ENCODE measurements at places on chromosomes 1 and 21.

DNA sequence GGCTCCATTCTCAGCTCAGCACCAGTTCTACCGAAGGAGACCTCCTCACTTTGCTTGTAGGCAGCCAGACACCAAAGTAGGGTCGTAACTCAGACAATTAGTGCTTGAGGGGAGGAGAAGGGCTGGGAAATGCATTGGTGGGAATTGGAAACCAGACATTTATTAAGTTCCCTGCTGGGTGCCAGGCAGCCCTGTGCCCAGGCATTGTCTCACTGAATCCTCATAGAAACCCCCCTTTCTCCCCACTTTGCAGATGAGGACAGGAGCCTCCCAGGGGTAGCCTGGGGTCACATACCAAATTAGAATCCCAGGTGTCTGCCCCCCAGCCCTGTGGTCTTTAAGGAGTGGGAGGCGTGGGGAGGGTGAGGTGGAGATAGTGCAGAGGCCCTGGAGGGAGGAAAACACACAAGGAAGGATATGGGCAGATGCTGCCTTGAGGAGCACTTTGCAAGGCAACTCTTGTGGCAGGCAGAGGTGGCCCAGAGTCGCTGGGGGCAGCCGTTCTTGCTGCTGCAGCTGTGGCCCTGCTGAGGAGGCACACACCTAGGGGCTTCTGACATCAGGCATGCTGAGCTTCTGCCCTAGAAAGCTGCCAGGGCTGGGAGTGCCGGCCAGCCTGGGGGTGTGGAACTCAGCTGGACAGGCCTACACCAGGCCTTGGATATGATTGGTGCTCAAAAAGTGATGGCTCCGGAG is 29.4 kb downstream of the CDK18 start:
- no peak for DNase-seq

DNA sequence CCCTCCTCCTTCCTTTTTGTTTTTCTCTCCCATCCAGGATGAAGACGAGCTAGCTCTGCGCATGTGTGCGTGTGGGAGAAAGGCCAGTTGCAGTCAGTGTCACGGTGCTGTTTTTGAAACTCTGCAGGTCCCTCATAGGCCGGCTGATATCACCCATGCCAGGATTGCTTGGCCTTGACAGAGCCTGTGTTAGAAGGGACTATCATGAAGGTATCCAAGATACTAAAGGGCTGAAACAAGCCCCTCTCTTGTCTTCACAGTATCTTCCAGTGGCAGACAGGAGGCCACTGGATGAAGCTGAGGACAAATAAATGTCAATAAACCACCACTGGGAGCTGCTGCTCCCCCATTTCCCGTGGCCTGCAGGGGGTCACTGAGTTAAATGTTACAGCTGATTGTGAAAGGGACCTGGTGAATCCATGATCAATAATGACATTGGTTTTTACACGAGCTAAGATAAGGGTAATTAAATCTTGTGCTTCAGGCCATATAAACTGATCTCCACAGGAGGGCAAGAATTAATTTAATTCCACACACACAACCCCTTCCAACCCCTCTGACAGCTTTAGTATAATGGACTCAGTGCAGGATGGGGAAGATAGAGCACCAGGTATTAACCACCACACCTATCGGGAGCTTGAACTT is 64.6 kb upstream of the TARBP1 start:
- DNase-seq, result no peak

GRCh38 chr1:154492115-154492514 is 9.9 kb upstream of the TDRD10 start:
- DNase-seq, result no peak

- DNase-seq, result no peak
These were observed 112.3 kb downstream of the TSEN15 start for GRCh38 chr1:184163674-184164465.

DNA sequence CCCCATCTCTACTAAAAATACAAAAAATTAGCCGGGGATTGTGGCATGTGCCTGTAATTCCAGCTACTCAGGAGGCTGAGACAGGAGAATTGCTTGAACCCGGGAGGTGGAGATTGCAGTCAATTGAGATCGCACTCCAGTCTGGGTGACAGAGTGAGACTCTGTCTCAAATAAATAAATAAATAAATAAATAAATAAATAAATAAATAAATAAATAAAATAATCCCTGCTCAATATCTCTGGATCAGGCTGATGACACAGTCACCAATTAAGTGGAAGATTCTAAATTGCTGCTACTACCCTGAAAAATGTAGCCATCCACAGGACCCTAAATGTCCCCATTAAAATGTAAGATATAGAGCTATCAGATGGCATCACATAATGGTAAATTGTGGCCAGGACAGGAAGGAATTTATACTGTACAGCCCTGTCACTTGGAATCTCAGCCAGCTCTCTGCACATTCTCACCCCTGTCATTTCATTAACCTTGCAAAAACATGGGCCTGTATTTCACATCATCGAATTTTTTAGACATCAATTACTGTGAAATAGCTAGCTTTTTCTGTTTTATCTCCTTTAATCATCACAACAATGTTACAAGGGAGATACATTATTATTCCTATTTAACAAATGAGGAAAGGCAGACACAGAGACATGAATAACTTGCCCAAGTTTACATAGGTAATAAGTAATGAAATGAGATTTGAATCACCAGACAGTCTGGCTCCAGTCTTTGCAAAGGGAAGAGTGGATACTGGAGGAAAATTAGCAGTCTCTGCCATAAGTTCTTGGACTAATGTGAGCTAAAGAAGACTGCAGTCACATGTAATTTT is 56.7 kb upstream of the NTPCR start:
- DNase-seq, result no peak

- no peak for DNase-seq
These were observed 80.9 kb upstream of the KIAA0040 start for GRCh38 chr1:175273376-175274031.

GRCh38 chr1:238265866-238266265 is 375.1 kb upstream of the ZP4 start:
- no peak for DNase-seq

GRCh38 chr1:15413563-15414444 is 4.1 kb downstream of the EFHD2 start:
- no peak for DNase-seq

DNA sequence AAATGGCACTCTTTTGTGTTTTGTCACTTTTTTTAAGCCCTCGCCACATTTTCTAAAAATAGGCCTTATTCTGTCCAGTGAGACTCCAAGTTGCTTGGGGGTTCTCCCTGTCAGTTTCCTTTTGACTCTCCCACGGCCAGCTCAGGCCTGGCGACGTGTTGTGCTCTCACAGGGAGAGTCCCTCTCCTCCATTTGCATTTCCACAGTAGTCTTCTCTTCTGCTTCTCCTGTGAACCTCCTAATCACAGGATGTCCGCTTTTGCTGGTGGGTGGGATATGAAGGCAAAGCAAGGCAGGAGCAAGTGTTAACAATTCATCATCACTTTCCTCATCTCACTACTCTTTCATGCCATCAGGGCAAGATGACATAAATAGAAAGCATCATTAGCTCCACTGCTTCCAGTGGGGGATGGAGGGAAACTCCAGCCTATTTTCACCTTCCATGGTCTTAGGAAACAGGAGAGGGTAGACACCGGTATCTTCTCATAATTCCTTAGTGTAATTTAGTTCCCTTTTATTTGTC is 99.8 kb downstream of the INTS7 start:
- DNase-seq, result no peak

DNA sequence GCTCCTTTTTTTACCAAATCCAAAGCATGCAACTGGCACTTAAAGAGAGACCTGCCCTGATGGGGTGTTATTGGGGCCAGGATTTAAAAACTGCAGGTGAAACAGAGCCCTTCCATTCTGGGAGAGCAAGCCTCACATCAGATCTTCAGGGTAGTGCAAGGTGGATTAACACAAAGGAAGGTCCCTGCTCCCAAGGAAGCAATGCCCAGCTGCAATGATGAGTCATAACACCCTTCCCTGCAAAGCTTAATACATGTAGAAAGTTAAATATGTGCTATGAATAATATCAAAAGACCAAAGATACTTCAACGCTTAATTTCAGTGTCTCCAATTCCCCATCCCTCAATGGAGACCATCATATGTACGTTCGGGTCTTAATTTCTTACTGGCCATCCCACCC is 508.0 kb downstream of the OMA1 start:
- DNase-seq, result no peak

- DNase-seq, result no peak
These were observed 39.0 kb downstream of the PIK3CD start for GRCh38 chr1:9690440-9691107.

- DNase-seq, result no peak
These were observed 17.1 kb downstream of the RPAP2 start for GRCh38 chr1:92315766-92316599.

- no peak for DNase-seq
These were observed 13.7 kb upstream of the MIIP start for GRCh38 chr1:12005488-12006166.

- DNase-seq, result no peak
These were observed 5.4 kb upstream of the TINAGL1 start for GRCh38 chr1:31570906-31571305.

DNA sequence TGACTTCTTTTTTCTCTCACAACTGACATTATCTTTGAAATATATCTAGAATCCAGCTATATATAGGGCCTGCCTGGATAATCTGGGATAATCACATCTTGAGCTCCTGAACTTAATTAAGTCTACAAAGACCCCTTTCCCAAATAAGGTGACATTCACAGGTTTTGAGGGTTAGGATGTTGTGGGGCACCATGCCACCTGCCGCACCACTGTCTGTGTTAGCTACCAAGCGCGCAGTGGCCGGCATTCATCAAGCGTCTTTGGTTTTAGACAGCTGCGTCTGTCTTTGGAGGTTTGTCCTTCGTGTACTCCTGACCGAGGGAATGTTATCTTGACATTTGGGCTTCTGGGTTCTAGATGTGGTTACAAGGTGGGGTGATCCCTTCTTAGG is 7.5 kb downstream of the TRAPPC10 start:
- DNase-seq, result no peak

GRCh38 chr1:203325418-203326091 is 20.2 kb downstream of the BTG2 start:
- no peak for DNase-seq

DNA sequence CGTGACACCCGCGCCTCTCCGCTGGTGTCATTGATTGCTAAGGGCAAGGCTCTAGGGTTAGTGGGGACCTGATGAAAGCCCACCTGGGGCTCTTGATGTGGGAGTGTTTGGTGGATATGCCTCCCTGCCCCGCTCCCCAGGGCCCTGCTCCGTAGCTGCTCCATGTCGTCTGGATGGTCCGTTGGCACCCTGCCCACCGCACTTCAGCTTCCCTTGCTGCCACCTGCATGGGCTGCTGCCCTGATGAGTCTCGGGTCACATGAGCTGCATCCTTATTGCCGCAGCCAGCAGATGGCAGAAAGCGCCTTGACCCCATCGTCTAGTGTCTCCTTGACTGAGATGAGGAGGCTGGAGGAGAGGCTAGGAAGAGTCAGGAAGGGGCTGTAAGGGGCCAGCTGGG is 439.4 kb downstream of the CAMTA1 start:
- no peak for DNase-seq

DNA sequence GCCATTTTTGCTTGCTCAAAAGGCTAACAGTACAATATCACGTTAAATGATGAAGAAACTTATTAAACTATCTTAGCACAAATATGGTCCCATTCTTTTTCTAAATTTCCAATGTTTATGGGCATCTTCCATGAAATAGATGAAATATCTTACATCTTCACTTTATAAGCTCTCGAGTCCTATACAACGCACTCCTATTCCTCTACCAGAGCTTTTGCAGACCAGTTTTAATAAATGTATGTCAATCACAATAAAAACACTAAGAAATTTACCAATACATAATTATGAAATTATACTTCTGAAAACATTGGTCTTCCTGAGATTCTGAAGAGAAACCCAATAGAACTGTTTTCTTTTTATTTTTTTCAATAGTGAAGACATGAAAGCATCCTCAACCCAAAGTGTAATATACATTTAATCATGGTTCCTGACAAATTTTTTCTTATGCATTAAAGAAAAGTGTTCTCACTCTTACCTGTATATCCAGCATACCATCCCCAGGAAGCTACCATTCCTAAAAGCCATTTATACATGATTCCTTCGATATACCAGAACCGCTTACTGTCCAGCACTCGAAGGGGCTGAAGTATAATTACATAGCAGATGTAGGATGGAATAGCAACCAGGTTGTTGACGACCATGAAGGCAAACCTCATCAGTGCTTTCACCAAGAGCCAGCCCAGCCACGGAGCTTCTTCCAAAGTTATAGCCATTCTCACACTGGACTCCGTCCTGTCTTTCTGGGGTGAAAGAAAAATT is 1.8 kb downstream of the LPGAT1 start:
- no peak for DNase-seq

DNA sequence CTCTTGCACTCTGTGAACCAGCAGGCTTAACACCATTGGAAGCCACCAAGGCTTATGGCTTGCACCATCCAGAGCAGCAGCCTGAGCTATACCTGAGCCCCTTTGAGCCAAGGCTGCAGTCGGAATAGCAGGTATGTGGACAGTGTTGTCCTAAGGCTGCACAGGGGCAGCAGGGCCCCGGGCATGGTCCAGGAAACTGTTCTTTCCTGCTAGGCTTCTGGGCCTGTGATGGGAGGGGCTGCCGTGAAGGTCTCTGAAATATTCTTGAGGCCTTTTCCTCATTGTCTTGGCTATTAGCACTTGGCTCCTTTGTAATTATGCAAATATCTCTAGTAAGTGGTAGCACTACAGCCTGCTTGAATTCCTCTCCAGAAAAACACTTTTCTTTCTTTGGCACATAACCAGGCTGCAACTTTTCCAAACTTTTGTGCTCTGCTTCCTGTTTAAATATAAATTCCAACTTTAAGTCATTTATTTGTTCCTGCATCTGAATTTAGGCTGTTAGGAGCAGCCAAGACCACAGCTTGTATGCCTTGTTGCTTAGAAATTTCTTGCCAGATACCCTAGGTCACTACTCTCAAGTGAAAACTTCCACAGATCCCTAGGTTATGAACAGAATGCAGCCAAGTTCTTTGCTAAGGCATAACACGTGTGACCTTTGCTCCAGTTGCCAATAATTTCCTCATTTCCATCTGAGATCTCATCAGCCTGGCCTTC is 5.2 kb downstream of the KRTAP20-4 start:
- DNase-seq, result no peak

- DNase-seq, result no peak
These were observed 1.7 kb downstream of the BACE2 start for GRCh38 chr21:41169701-41170100.

DNA sequence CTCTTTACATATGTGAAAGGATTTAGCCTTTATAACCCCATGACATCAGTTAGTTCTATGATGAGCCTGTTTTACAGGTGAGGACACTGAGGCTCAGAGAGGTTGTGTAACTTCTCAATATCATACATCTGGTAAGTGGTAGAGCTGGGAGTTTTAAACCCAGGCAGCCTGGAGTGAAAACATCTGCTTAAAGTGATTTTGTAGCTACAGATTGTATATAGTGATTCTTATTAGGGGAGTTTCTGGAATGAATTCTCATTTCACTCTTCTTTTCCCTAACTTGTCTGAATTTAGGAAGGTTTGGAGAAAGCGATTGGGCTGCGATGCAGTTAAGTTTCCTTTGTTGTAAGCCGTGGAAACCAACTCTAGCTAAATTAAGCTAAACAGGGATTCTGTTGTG is 175.6 kb downstream of the CAMTA1 start:
- no peak for DNase-seq

GRCh38 chr21:43371786-43372185 is 55.1 kb downstream of the SIK1 start:
- DNase-seq, result no peak
